ENCODE measurements at places on chromosomes 4 and X.

GRCh38 chrX:22699581-22700091 is 300.1 kb upstream of the DDX53 start:
- no peak for DNase-seq

DNA sequence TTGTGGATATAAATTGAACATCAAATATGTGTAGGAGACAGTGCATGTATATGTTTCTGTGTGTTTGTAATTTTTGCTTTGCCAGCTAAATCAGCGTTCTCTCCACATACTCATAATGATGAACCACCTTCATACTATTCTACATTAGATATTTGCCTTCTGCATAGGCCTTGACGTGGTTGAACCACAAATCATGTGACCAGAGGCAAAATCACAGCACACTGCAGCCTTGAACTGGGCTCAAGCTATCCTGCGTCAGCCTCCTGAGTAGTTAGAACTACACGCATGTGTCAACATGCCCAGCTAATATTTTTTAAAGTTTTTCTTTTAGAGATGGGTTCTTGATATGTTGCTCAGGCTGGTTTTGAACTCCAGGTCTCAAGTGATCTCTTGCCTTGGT is 9.5 kb downstream of the UBQLN2 start:
- DNase-seq = no peak

- DNase-seq = no peak
Observed at GRCh38 chr4:169744601-169745000, 13.1 kb downstream of the HPF1 start.

GRCh38 chr4:175421506-175421905 is 390.6 kb downstream of the GPM6A start:
- DNase-seq = no peak

GRCh38 chr4:26489101-26489985 is 941 bp downstream of the CCKAR start:
- DNase-seq = no peak

DNA sequence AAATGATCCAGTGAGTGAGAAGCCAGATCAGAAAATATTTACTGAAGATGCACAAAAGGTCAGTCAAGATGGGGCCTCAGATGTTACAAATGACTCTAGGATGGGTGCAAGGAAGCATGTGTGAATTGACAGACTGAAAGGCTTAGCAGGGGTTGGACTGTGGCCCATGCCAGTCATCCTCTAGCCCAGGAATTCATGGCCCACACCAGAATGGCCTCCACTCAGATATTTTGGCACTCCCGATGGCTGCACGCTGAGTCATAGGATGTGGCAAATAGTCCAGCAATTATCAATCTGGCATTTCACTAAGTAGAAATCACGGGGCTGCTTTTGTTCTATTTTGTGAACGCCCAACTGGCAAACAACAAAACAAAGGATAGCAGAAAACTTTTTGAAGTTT is 406.5 kb downstream of the IQCM start:
- no peak for DNase-seq

DNA sequence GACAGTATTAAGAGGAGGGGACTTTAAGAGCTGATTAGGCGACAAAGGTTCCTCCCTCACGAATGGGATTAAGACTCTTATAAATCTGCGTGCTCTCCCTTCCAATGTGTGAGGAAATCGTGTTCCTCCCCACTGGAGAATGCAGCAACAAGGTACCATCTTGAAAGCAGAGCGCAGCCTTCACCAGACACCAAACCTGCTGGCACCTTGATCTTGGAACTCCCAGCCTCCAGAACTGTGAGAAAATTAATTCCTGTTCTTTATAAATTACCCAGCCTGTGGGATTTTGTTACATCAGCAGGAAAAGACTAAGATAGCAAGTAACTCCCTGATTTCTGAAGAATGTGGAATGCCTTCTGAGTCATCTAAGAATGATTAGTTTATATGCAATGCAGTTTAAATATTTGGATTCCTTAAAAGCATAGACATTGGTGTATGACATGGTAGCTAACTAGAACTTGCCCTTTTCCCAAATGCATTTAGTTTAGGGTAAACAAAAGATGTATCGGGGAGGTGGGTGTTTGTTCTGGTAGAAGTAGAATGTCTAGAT is 86.1 kb downstream of the USP46 start:
- DNase-seq = no peak

- no peak for DNase-seq
Observed at GRCh38 chr4:158282252-158282651, 72.0 kb downstream of the TMEM144 start.

DNA sequence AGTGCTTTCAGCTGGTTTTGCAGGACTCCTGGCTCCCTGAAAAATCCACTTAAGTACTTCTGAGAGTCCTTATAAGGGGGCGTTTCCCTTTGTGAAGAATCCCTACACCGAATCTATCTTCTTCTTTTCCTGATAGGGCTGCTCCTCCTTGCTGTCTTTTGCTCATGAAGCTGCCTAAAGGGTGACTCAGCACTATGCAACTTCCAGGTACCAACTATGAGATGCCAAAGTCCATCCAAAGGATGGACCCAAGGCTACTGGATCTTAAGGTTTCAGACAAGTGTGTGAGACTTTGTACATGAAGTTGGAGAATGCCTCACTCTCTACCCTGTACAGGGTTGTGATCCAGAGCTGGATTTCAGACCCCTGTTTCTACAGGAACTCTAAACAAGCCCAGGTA is 485.0 kb upstream of the FAT1 start:
- no peak for DNase-seq

GRCh38 chrX:105477351-105477750 is 256.9 kb upstream of the TEX13A start:
- no peak for DNase-seq

DNA sequence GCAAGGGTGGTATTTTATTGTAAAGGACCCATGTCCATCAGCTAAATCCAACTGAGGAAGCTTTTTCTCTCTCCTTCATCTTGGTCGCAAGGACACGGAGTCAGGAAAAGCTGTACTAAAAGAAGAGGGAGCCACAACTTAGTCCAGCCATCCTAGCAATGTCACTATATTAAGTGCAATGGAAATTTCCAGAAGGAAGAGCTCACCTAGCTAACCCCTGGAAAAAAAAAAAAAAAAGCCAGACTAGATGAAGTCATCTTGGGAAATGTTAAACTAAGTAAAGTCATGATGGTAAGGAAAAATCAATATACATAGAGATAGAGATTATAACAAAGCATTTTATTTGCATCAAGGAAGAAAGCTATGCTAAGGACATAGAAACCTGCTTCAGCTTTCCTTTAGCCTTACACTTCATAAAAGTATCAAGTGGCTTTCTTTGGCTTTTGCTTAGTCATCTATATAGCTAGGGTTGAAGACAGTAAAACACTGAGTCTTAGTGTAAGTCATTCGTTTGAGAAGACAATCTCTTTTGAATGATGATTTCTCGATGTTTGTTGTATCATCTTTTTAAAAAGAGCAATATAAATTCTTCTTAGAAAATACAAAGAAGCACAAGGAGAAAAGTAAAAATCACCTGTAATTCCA is 18.6 kb upstream of the CA5B start:
- DNase-seq = no peak

DNA sequence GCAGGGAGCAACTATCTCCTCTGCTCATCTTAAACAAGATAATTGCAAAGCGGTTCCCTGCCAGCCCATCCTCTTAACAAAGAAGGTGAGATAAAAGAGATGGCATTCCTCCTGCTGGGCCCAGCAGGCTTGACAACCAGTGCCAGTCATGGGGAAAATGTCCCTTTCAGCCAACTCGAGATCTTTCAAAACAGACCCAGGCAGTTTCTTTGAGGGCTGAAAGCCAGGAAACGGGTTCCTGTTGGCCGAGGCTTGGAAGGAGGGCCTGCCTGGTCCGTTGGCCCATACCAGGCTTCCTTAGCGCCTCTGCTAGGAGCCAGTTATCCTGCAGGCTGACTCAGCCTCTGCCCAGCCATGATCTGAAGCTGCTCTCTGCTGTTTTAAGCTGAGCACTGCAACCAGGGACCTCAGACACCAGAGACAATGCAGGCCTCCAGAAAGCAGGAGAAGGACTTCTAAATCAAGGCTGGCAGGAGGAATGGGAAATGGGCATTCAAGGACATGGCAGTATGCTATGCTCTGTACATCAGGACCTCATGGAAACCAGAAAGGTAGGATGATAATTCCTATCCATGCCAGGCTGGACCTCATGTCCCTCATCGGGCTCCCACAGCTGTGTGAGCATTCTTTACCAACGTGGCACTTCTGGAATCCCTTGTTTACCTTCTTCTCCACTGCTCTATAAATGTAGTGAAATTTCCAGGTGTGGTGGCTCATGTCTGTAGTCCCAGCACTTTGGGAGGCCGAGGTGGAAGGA is 42.4 kb upstream of the SLC2A9 start:
- DNase-seq = no peak

DNA sequence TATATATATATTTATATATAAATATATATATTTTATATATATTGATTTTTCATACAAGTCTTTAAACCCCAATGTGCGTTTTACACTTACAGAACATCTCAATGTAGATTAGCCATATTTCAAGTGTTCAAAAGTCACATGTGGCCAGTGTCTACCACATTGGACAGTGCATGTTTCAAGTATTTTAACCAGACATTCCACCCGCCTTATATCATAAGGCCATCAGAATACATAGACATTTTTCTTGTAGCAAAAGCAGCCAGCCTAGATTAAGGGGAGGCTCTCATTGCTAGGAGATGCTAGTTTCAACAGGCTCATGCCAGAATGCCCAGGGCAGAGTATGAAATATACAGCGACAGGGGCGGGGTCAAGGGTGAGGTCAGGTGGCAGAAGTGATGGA is 202.0 kb downstream of the NR3C2 start:
- DNase-seq = no peak

GRCh38 chr4:4945021-4945420 is 74.2 kb downstream of the CYTL1 start:
- DNase-seq = no peak

DNA sequence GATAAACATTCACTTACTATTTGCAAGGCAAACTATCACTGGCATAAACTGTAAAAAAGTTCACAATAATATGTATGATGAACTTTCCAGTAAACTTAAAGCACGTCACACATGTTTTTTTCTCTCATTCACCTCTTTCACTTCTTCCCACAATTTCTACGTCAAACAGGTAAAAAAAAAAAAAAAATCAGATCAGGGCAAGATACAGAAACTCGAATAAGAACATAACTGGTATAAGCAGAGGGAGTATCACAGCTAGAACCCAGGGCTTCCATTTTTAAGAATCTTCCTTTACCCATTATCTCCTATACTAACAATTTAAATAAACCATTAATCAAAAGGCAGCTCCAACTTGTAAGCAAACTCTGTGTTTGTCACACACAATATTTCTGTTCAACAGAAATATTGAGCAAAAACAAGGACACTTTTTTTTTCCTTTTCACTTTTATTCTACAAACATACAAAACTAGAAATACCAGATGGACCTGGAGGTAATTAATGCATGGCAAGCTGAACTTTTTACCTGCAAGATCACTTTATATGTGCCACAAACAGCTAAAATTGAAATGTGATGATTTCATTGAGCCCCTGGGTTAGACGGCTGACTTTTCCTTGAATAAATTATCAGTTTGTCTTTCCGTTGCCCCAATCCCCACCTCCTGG is 47.5 kb upstream of the NSUN7 start:
- no peak for DNase-seq

DNA sequence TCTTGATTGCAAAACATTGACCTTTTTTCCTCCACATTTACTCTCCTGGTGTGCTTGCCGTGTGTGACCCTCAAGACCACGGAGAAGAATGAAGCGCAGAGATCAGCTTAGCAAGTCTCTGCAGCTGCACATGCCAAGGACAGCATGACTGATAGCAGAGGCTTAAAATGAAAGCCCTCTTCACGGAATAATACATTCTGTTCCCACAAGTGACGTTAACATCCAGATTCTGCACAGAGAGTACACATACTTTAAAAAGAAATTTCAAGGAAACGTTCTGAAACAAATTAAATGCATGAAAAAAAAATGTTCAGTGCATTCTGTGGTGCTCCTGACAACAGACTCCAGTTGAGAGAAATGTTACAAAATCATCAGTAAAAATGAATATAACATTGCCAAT is 60.9 kb downstream of the SLC7A11 start:
- DNase-seq = no peak

- DNase-seq = no peak
Observed at GRCh38 chr4:38113132-38113531, 152.9 kb downstream of the PTTG2 start.

GRCh38 chr4:73070074-73070390 is 516 bp upstream of the COX18 start:
- DNase-seq = no peak

- DNase-seq = no peak
Observed at GRCh38 chr4:154140869-154141268, 350.7 kb downstream of the DCHS2 start.

DNA sequence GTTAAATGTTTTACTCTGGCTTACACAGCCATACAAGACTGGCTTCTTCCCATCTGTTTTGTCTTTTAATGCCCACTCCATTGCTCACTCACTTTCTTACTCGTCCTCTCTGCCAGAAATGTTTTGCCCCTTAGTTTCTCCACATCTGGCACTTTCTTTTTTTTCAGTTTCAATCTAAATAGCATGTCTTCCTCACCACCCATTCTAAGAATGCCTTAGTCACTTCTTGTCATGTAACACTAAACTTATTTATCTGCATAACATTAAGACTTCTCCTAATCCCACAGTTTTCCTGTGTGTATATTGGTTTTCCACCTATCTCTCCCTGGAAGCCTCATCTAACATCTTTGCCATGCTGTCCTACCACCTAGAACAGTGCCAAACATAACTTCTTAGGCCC is 119.3 kb downstream of the ADAMTS3 start:
- DNase-seq = no peak

DNA sequence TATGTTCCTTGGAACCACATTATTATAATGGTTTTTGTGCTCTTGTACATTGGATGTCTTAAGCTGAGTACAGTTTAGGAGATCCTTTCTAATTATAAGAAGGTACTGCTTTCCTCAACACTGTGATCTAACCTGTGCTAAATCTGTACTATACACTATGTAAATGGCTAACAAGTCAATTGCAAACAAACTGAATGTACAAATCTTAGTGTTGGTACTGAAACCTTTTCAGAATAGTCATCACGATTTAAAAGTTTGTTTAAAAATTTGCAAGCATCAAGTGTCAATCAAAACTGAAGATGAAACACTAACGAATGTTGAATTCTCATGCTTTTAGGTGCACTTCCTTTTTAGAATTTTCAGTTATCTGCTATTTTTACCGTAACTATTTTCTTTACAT is 2090.4 kb upstream of the TENM3 start:
- DNase-seq = no peak

DNA sequence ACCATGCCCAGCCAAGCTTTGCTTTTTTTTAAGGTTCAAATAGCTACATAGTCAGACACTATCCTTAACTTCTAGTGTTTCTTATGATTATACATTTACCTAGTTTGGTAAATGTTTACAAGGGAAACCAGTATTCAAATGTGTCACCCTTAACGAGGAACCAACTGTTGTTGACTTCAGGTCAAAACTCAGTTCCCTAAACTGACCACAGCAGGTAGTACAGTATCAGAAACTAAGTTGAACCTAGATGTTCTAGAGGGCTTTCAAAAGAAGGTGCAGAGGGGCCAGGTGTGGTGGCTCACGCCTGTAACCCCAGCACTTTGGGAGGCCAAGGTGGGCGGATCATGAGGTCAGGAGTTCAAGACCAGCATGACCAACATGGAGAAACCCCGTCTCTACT is 11.3 kb downstream of the GPC4 start:
- no peak for DNase-seq
